ENCODE measurements at places on chromosomes 16 and 17.

GRCh38 chr16:57577691-57578224 lies 35.3 kb downstream of the ADGRG5 start:
- no peak for DNase-seq

DNA sequence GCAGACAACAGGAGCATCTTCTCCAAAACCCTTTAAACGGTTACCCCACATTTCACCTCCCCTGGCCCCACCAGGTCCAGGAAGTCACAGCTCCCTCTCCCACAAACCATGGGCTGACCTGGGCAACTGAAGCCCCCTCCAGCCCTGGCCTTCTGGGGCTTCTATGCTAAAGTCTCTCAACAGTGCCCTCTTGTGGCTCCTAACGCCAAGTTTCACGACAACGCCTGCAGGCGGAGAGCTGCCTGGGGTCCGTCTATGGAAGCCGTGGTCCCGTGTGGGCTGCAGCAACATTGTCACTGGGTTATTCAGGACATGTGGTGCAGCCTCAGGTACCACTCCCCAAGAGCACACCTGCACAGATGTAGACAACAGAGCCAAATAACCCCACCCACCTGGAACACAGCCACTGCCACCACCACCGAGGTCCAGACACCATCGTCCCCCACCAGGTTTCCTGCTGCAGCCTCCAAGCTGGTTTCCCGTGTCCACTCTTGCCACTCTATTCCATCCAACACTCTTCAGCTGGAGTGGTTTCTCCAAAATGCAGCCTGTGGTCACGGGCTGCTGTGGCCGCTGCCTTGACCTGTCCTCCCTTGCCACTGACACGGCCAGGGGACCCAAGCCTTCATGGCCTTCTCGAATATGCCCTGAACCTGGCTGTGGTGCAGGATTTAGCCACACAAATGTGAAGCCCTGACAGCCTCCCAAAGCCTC lies 19.1 kb downstream of the C16orf95 start:
- DNase-seq: peak; percentile 71

DNA sequence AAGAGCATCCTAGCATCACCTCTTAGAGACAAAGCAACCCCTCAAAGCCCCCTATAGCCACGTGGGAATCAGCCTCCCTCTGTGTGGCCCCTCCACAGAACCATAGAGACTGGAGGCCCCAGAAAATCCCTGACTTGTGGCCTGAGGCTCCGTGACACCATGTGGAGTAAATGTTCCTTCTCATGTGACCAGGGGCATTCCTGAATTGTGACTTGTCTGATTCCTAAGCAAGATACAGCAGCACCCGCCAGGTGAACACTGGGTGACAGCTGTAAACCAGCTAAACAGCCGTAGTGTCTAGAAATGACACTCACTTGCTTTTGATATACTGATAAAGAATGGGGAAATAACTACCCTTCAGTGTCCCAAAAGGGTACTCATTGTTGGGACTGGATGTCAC lies 79.0 kb downstream of the DYNLRB2 start:
- no peak for DNase-seq

GRCh38 chr17:65819810-65820209 lies 258.4 kb upstream of the AXIN2 start:
- DNase-seq: no peak

DNA sequence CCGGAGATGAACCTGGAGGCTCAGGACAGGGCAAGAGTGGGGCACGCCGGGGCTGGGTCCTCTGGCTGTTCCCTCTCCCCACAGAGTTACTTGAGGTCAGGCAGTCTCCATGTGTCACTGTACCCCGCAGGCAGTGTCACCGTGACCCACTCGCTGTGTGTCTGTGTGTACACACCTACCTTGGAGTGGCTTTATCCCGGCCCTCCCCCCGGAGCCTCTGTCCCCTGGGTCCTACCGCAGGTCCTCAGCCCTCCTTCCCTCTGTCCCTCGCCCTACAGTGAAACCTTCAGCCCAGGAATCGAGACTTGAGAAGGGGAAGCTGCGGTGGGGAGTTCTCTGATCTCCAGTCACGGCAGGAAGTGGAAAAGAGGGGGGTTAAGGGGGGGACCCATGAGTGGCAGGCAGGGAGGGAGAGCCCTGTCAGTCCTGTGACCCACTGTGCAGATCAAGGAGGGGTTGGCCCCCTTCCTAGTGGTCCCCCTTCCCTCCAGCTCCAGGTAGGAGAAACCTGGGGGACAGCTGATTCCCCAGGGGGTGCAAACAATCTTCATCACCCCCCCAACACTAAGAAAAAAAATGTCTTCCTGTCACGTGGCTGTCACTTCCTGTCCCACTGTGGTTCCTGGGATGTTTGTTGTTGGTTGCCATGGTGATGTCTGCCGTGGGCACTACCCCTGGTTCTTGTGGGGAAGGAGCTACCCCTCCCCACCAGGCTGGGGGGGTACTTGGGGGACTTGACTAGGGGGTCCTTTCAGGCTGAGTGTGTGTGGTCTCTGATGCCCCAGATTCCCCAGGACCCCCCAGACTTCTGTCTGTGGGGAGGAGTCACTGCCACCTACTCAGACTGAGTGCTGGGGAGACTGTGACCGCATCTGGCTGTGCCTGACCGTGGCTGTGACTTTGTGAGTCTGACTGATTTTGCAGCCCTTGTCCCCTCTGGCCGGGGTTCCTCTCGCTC lies 13.7 kb downstream of the RARA start:
- peak; percentile 76 for DNase-seq

DNA sequence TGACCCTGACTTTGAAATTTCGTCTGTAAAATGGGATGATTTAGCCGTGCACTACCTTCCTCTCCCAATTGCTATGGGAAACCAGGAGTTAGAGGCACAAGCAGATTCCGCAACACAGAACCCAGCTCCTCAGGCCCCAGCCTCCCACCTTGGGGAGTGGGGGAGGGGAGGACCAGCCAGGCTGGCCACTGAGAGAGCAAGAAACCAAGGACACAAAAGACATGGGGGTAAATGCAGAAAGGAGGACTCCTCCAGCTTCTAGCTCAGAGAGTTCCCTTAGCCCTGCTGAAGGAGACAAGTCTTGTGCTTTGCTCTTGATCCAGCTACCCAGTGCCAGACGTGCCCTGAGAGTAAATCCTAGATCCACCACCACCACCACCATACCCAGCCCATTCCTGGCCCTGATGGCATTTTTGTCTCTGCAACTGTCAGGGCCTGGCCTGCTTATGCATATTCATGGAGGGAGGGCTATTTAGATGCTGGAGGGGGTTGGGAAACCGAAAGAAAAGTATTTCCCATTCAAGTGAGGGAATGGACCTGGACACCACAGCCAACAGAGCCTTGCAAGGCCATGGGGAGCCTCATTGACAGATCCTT lies 25.9 kb downstream of the PITPNM3 start:
- DNase-seq: no peak

- DNase-seq: no peak
Observed at GRCh38 chr17:73561111-73561510, 83.1 kb downstream of the SDK2 start.

All from GM12891 (cell line).